Stimulated activated CD4-positive, alpha-beta T cell treated with anti-CD3 and anti-CD28 coated beads, TNF-alpha, amount 100 ng/mL, for 24 hours (primary cell): ENCODE measurements at places on chromosomes 1 and 21.

GRCh38 chr1:234616644-234617043, 6.7 kb upstream of the IRF2BP2 start:
- no peak for DNase-seq

- DNase-seq = no peak
Measured at GRCh38 chr21:31078796-31079195, 40.5 kb upstream of the KRTAP19-8 start.

- DNase-seq = no peak
Measured at GRCh38 chr1:10299151-10299550, 88.8 kb downstream of the KIF1B start.

- no peak for DNase-seq
Measured at GRCh38 chr1:57010511-57010910, 44.7 kb upstream of the C8B start.

- no peak for DNase-seq
Measured at GRCh38 chr1:81151206-81151605, 649.5 kb upstream of the ADGRL2 start.

DNA sequence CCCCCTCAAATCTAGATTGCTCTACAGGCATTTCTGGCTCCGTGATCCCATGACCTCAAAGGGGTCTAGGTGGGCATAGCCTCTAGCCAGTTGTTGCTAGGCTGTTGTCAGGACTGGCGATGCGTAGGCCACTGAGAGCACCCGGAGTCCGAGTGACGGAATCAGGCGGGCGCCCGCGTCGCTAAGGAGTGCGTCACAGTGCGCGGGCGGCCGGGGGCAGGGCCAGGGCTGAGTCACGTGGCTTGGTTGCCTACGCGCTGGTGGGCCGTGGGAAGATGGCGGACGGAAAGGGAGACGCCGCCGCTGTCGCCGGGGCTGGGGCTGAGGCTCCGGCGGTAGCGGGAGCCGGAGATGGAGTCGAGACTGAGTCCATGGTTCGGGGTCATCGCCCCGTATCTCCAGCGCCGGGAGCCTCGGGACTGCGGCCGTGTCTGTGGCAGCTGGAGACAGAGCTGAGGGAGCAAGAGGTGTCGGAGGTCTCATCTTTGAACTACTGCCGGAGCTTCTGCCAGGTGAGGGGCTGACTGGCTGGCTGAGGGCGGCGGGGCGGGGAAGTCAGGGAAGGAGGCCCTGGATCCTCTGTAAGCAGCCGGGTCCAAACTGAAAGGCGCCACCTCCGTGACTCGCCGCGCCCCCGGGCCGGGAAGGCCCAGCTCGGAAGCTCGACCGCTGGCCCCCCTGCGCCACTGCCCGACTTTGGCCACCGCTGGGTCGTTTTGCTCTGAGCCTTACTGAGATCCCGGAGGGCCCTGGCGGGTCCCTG, at the start of gene RLF:
Gene RLF, plus strand, starts transcription at position 263 of the 763 bp plus-strand sequence. Its CDS starts 13 bp downstream, at position 276.
- DNase-seq = peak; percentile 96

DNA sequence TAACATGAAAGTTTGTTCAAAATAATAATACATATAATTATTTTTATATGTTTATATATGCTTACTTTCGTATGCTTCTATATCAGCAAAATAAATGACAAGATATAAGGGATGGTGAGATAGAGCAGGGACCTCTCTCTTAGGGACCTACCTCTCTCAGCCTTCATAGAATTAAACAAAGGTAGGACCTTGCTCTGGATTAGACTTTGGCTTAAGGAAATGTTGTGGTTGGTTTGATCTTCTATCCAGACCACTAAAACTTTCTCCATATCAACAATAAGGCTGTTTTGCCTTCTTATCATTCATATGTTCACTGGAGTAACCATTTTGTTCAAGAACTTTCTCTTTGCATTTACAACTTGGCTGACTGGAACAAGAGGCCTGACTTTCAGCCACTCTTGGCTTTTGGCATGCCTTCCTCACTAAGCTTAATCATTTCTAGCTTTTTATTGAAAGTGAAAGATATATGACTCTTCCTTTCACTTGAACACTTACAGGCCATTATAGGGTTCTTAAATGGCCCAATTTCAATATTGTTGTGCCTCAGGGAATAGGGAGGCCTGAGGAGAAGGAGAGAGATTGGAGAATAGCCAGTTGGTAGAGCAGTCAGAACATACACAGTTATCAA, 14.4 kb downstream of the FRRS1 start:
- DNase-seq = no peak

- DNase-seq = no peak
Measured at GRCh38 chr1:192943108-192943507, 116.1 kb downstream of the UCHL5 start.

- DNase-seq = no peak
Measured at GRCh38 chr1:17559615-17560419, 20.3 kb downstream of the ARHGEF10L start.

DNA sequence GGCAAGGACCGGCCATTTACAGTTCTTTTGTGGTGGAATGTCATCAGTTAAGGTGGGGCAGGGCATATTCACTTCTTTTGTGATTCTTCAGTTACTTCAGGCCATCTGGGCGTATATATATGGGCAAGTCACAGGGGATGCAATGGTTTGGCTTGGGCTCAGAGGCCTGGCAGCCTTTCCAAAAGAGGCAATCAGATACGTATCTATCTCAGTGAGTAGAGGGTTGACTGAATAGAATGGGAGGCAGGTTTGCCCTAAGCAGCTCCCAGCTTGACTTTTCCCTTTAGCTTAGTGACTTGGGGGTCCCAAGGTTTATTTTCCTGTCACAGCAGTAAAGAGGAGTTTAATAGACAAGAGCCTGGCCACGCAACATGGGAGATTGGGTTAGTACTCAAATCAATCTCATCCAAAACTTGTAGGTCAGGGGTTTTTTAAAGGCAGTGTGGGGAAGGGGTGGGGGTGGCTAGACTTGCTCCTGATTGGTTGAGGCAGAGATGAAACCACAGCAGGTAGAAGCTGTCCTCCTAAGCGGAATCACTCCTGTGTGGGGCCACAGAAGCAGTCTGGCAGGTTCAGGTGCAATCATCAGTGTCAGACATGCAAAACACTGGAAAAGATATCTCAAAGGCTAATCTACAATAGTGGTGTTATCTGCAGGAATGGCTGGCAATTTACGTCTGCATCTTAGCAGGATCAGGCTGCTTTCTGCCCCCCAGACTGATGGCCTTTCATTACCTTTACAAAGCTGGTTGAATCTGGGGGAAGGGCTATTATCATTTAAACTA, 112.9 kb downstream of the TLR5 start:
- DNase-seq = no peak

GRCh38 chr1:28208818-28209441, 23.9 kb downstream of the DNAJC8 start:
- peak; percentile 40 for DNase-seq

GRCh38 chr1:192574073-192574472, 1.5 kb upstream of the RGS1 start:
- DNase-seq = no peak

GRCh38 chr1:24111996-24112779, at the start of gene MYOM3:
Gene MYOM3, minus strand, starts transcription at chr1:24112135. Its CDS starts 3,499 bp downstream, at chr1:24108636.
- DNase-seq = peak; percentile 53

DNA sequence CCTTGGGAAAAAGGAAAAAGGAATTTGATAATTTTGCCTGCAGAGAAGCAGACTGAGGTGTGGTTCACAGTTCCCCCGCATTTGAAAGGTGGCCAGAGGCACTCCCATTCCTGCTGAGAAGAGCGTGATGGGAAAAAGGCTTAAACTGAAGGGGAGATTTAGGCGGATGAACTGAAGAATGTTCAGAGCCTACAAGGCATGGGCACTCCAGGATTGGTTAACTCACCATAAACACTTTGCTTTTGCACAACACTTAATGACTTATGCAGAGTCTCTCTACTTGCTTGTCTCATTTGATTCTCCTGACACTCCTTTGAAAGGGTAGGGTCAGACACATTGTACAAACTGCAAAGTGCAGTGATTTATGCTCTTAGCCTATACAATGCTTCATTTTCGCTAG, 119.6 kb upstream of the RUNX1 start:
- DNase-seq = no peak

DNA sequence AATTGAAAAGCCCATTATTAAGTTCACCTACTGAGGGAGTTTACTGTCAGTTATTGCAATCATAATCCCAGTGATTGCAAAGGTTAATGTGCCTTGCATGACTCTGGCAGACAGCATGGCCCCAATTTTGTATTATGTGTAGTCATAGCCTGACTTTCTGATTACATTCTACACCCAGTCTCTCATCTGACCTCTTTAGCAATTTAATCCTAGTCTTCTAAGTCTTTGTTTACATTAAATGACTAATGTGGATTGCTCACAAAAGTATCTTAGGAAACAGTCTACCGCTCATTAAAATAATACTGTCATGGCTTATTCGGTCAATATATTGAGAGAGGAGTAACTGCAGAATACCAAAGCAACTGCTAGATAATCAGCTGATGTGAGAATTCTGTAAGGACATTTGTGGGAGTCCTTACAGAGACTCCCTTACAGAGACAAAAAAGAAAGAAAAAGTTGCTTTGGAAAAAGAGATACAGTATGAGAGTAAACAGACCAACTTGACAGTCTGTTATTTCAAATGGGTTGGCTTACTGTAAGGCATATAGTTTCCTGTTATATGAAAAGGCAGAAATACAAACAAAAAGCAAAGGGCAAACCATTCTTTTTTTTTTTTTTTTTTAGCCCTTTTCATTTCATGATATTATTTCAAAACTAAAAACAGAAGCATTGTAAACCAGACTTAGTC, 42.8 kb downstream of the SMG7 start:
- no peak for DNase-seq

- DNase-seq = no peak
Measured at GRCh38 chr1:94919241-94920030, 7.5 kb downstream of the CNN3 start.

- DNase-seq = no peak
Measured at GRCh38 chr1:24505816-24506215, 3.2 kb downstream of the RCAN3 start.

DNA sequence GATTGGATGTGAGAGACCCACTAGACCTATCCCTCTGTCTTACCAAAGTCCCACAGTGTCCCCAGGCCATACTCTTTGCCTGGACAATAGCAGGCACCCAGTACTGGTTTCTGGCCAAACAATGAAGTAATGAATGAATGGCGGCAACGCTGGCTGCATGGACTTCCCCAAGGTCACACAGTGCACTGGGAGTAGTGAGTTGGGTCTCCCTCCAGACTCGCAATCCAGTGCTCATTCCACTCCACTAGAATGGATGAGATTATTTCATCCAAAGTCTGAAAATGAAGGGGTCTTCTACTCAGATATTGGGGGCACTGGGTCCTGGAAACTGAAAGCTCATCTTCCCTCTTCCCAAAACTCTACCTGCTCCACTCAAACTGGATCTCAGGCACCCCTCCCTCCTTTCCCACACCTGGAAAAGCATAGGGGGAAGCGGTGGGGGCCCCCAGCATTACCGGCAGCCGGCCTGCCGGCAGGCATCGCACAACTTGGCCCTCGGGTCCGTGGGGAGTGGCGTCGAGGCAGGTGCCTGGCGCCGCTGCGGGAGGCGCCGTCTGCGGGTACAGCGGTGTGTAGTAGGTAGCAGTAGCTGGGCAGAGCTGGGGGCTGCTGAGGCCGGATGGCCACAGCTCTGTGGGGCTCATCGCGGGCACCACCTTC, 816 bp downstream of the E2F2 start:
- DNase-seq = no peak

- DNase-seq = no peak
Measured at GRCh38 chr1:216566641-216567205, 143.5 kb upstream of the USH2A start.

GRCh38 chr1:27011058-27011764, 1.4 kb downstream of the TENT5B start:
- no peak for DNase-seq

- DNase-seq = no peak
Measured at GRCh38 chr1:37533317-37534093, 18.9 kb upstream of the MEAF6 start.

GRCh38 chr1:174942547-174943255, 57.0 kb upstream of the CACYBP start:
- no peak for DNase-seq

GRCh38 chr1:47190509-47190855, 646 bp upstream of the PDZK1IP1 start:
- DNase-seq = no peak

DNA sequence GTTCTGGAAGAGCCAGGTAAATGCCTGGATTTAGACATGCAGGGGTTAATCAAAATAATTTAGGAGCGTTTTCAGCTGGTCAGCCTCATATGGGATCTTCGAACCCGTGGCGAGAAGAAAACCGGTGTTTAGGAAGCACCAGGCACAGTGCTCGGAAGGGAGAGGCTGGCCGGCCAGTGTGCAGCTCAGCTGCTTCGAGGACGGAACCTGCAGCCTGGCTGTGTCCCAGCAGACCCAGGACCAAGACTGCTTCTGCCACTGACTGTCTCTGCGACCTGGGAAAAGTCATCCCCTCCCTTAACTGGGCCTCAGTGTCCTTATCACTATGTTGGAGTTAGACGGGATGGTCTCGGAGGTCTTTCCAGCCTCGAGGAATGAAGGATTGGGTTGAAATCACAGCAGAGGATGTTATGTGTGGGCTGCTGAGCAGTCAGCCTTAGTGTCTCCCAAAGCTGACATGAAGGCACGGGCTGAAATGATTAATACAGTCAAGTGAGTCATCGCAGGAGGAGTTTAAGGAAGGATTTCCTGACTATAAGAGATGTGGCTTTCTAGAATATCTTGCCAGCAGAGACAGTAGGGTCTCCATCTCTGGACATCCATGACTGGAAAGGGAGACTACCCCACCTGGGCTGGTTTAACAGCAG, 20.8 kb downstream of the PPFIA4 start:
- no peak for DNase-seq

DNA sequence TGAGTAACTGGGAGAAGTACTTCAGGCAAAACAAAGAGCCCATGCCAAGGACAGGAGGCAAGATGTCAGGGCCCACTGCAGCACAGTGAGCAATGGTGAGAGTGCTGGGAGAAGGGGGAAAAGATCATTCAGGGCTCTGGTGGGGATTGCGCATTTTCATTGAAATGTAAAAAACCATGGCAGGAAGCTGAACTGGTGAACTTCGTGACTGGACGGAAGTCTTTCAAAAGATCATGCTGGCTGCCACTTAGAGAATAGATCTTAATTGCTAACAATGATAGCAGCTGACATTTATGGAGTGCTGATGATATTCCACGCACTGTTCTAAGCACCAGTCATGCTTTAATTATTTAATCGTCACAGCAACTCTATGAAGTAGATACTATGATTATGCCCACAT, 107.0 kb downstream of the TGFBR3 start:
- no peak for DNase-seq

GRCh38 chr1:153929981-153930948, 7.5 kb upstream of the GATAD2B start:
- DNase-seq = no peak

DNA sequence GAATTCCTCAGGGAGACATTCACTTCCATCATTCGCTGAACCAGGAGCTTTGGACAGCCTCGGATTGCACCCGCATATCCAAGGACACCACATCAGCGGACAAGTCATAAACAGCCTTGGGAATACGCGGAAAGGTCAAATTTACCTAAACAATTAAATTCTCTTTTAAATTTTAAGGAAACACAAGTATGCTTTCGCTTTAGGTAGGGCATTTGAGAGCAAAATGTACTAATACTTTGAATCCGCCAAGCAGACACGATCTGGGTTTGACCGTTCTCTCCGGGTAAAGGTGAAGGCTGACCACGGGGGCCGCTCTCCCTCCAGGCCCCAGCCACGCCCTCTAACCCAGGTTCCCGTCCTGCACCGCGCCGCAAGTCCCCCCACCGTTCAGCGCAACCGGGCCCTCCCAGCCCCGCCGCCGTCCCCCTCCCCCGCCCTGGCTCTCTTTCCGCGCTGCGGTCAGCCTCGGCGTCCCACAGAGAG, 479 bp upstream of the ACADM start:
- DNase-seq = peak; percentile 46

- DNase-seq = no peak
Measured at GRCh38 chr1:30855686-30856259, 52.8 kb downstream of the SDC3 start.
